ENCODE measurements at places on chromosomes 2 and 18. TPM values are rescaled to one million over a fixed set of nuclear protein-coding genes. Genes with fewer than 3 reads are reported as not detected.
A peak's percentile ranks its signal among the peaks of the same experiment; 100 is the strongest.

GRCh38 chr2:1658394-1659151 lies 85.7 kb downstream of the PXDN start:
- peak; percentile 14 for DNase-seq

The RIT2 gene
- not detected for total RNA-seq

The PLGLB2 gene
- total RNA-seq: 1.7 TPM

- peak; percentile 20 for DNase-seq
Observed at GRCh38 chr2:127054996-127055785, 51.8 kb downstream of the BIN1 start.

The IL1B gene
- 0.37 TPM for total RNA-seq

DNA sequence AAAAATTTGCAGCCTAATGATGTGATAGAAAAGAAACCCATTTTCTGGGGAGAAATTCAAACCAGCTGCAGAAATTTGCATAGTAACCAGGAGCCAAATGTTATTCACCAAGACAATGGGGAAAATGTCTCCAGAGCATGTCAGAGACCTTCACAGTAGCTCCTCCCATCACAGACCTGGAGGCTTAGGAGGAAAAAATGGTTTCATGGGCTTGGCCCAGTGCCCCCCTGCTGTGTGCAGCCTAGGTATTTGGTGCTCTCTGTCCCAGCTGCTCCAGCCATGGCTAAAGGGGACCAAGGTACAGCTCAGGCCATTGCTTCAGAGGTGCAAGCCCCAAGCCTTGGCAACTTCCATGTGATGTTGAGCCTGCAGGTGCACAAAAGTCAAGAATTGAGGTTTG lies 352.9 kb downstream of the PLCL1 start:
- DNase-seq: no peak

DNA sequence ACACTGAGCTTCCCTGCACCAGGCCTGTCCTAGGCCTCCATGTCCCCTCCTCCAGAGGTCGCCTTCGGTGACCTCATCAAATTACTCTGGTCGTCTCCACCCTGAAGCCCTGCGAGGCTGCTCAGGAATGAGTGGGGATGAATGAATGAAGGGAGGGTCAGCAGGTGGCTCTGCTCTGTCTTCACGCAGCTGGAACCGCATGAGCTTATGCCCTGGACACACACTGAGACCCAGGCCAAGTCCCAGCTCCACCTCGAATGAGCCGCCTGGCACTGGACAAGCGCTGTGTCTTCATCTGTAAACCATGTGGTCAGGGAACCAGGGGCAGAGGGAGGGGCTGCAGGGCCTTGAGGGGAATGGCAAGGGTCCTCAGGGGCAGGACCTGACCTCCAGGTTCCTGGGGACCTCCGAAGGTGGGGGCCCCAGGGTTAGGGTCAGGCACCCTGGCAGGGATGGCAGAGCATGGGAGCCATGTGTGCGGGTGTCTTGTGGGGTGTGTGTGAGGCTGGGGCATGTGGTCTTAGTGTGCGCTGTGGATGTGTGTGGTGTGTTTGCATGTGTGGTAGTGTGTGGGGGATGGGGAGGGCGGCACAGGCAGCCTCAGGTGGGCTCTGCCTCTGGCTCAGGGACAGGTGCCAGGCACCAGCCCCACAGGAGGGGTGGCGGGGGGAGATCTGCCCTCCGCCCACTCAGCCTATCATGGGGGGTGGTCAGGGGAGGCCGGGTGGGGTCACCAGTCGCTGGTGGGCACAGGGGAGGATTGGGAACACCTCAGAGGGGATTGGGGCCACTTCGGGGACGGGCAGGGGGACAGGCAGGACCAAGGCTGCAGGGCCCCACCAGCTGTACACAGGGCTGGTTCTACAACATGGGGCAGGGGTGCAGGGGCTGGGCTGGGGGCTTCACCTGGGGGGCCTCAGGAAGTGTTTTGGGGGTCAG lies 13.9 kb downstream of the ODC1 start:
- DNase-seq: no peak

DNA sequence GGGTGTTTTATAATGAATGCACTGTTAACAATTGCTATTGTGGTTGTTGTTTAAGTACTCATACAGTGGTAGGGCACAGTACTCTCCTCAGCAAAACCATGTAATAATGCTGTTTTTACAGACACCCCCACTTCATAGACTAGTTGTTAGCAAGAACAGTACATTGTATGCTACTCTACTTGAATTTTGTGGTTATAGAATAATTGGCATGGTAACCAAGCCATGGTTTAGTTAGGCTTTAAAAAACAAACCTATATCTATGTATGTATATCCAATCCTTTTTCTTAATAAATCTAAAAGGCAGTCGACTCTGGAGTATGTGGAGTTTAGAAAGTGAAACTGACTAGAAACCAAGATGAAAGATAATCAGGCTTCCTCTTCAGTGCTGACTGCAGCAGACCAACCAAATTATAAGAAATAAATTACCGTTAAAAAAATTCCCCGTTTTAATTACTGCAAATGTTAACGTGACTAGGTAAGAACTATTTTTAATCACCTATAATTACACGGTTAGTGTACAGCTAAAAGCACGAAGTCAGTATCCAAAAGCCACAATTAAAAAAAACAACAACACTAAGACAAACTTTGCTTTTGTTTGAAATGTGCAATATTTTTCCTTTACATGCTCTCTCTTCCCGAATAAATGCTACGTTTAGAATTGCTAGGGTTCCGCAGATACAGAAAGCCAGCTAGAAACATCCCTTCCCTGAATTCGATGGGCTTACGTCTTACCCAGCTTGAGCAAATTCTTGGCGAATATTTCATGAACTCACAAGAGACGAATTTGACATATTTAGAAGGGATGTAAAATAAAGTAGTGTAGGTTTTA lies 113.3 kb upstream of the SERTAD2 start:
- DNase-seq: no peak

The RAX gene
- total RNA-seq: not detected

The TTC39C gene
- total RNA-seq: 4.1 TPM

DNA sequence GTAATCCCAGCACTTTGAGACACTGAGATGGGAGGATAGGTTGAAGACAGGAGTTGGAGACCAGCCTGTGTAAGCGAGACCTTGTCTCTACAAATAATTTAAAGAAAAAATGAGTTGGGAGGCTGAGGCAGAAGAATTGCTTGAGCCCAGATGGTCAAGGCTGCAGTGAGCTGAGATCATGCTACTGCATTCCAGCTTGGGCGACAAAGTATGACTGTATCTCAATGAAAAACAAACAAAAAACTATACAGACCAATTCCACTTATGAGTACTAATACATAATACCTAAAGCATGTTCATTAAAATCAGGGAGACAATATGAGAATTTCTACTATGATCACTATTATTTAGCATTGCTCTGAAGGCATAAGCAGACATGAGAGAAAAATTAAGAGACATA lies 12.6 kb downstream of the RNF149 start:
- no peak for DNase-seq

The CREG2 gene
- not detected for total RNA-seq

The STARD7 gene
- 214 TPM for total RNA-seq

- DNase-seq: no peak
Observed at GRCh38 chr18:64519201-64519600, 370.3 kb upstream of the LINC00305 start.

The CCBE1 gene
- total RNA-seq: 0.92 TPM

DNA sequence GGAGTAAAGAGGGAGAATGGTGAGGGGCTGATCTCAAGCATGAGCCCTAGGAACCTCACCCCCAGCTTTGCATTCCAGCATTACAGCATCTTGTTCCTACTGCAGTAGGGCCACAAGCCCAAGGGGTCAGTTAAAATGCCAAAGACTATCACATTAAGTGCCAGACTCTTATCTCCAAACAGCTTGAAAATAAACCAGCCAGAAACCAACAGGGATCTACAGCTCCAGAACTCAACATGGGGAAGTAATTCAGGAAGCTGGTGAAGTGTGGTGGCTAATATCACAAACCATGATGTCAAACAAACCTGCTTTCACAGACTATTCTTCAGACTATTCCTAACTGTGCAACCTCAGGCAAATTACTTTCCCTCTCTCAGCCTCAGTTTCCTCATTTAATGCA lies 278.3 kb downstream of the TNS1 start:
- no peak for DNase-seq

- DNase-seq: no peak
Observed at GRCh38 chr2:7196883-7197282, 279.7 kb downstream of the RNF144A start.

DNA sequence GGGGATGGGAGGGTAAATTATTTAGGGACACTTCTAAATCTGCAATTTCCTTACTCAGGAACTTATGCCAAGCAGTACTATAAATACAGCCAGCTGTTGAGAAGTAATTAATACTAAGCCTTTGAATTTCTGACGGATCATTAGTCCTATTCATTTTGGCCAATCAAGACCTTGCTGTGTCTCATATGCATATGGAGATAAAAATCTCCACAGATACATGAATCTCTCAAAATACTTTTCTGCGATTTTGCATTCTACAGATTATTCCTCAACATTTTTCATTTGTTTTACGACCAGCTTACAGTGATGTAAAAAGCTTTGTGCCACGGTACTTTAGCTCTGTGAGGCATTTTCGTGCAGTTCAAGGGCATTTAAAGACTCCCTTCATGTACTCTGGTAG lies 16.7 kb downstream of the LANCL1 start:
- DNase-seq: no peak

The CGREF1 gene
- 0.87 TPM for total RNA-seq

The FBXO48 gene
- total RNA-seq: 0.92 TPM

- DNase-seq: no peak
Observed at GRCh38 chr2:65267008-65267407, 39.4 kb downstream of the ACTR2 start.

DNA sequence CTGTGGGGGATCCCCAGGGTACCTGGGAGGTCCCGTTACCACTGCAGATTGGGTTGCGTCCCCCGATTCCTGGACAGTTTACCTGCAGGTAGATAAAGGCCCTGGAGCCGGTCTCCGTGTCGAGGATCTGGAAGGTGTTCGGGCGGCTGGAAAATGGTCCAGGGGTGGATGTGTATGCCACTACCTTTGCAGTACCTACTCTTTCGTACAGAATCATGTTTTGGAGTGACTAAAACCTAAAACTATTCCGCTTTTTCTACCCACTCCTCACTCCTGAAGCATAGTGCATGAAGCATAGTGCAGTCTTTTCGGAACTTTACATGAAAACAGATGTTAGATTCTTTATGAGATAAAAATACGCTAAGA lies 418 bp downstream of the WDR75 start:
- no peak for DNase-seq

- no peak for DNase-seq
Observed at GRCh38 chr2:126543081-126543480, 112.9 kb upstream of the GYPC start.

DNA sequence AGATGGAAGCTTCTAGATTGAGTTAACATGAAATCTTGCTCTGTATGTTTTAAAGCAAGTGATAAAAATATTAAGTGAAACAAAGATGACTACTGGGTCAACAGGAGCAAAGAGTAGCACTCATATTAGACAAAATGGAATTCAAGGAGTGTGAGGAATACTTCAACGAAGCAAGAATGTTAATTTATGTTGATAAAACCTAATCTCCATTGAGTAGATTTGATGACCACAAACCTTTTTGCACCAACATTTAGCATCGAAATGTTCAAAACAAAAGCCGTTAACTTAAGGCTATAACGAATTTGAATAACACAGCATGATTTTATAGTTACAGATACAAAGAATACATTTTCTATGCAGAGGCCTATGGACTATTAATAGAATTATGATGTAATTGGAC lies 35.7 kb downstream of the MRPS9 start:
- DNase-seq: no peak

- no peak for DNase-seq
Observed at GRCh38 chr2:8623958-8624591, 57.8 kb upstream of the ID2 start.

GRCh38 chr2:149448315-149448714 lies 117.9 kb downstream of the LYPD6 start:
- DNase-seq: no peak

The EML6 gene
- 0.59 TPM for total RNA-seq

- no peak for DNase-seq
Observed at GRCh38 chr18:56565046-56565445, 73.3 kb downstream of the TXNL1 start.

The OTOS gene
- not detected for total RNA-seq

- no peak for DNase-seq
Observed at GRCh38 chr18:25805323-25805722, 285.1 kb downstream of the SS18 start.

DNA sequence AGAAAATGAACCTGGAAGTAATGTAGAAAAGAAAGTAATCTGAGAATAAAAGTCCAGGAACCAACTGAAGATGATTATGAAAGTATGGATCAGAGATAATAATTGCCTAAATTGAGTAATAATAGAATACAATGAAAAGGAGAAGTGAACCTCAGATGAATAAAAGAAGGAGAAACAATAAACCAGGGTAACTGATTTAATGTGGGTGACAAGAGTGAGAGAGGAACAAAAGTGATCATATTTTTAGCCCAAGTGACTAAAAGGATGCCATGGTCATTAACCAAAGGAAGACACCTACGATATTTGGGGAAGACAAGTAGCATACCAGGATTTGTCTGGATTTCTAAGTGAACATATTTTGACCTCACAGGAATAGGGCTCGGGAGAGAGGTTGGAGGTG lies 600.6 kb downstream of the RNF144A start:
- DNase-seq: no peak

- no peak for DNase-seq
Observed at GRCh38 chr2:239936838-239937581, 88.1 kb downstream of the NDUFA10 start.

DNA sequence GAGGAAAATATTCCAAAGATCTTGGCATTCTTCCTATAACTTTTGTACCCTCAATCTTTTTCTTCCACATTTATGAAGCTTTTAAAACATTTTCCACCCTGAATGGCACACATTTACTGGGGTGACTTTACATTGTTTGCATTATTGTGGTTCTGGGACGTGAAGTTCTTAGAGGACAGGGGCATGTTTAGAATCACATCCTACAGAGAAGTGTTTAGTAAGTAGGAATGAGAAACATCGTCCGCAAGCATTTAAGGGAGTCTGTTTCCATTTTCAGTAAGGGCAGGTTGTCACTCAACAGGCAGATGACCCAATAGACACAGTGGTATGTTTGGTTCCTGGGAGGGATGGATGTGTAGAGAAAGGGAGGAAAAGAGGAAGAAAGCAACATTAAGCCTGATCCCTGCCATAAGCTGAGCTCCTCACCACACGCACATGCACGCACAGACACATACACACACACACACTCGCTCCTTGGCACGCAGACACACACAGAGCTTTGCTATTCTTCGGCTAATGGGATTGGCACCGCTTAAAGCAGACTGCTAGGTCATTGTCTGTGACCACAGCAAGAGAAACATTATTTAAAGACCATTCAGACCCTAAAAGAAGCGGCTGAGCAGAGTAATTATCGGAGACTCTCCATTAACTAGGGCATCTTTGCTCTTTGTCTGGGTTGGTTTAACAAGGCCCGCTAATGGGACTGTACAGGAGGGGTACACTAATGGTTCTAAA lies 14.2 kb upstream of the PLEKHM3 start:
- no peak for DNase-seq

The VSNL1 gene
- 18.6 TPM for total RNA-seq

DNA sequence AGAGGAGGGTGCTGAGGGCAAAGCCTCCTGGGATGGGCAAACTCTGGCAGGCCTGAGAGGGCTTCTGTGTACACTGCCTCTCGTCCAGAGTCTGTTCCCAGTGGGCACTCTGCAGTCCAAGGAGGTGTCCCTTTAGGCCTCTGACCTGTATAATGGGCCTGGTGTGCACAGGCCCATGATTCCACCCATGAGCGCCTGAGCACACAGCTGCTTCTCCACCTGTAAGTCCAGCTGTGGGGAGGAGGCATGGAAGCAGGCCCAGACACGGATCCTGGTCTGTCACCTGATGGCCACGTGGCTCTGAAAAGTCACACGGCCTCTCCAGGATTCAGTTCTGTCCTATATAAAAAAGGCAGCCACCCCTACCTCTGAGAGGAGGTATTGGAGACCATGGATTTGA lies 57.0 kb downstream of the PARD6G start:
- DNase-seq: no peak

The IL1F10 gene
- not detected for total RNA-seq
